Thoracic aorta (tissue), 2 donors: ENCODE measurements at places on chromosomes 13 and 19.
A peak's percentile ranks its signal among the peaks of the same experiment; 100 is the strongest.

GRCh38 chr13:39353988-39354387 lies 249.0 kb downstream of the LHFPL6 start:
- DNase-seq, result no peak

DNA sequence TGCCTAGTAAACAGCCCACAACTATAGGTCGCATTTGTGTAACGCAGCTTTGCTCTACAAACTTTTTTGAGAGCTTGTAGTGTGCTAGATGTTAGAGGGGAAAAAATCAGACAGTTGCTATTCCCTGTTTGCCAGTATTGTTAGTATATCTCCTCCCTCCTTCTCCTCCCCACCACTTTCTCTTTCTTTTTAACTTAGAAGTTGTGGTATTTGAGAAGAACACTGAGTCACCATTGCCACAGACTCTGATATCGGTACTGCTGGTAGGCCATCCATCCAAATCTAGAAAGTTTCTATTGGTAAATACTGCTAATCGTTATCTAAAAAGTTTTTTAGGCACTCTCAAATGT lies 666 bp downstream of the POMP start:
- no peak for DNase-seq

- no peak for DNase-seq
These were observed 12.4 kb upstream of the CHST8 start for GRCh38 chr19:33609353-33609752.

DNA sequence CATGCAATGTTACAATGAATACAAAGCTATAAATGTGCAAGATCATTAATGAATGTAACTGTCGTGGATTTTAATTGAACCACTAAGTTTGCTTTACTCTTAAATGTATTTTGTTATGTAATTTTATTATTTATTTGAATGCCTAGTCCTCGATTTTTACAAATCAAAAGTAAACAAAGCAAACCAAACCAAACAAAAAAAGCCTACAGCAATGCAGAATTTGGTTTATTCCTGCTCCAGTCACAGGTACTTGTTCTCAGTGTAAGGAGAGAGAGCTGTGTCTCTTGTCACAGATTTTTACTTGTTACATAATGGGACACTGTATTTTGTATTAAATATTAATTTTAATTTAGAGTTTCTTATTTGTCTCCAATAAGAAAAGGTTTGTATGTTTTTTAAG lies 584.3 kb upstream of the SLITRK6 start:
- no peak for DNase-seq

- no peak for DNase-seq
These were observed 74.3 kb upstream of the ZNF43 start for GRCh38 chr19:21910318-21910717.

- no peak for DNase-seq
These were observed 28.3 kb downstream of the ELAVL1 start for GRCh38 chr19:7977021-7977722.

DNA sequence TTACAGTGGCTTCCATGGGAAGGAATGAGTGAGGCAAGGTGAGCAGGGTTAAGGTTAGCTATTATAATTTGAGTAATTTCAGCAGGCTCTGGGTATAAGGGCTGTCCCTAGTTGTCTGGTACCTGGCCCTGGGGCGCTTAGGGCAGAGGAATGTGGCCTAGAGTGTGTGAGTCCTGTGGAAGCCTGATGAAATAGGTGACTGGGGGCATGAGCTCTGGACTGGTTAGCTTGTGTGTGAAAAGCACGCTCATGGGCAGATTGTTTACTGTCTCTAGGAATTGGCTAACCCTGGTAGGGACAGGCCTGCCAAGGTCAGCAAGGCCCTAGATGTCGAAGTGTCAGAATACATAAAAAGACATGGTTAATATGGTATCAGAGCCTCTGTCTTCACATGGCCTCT lies 42.5 kb downstream of the SPRYD7 start:
- DNase-seq, result no peak

DNA sequence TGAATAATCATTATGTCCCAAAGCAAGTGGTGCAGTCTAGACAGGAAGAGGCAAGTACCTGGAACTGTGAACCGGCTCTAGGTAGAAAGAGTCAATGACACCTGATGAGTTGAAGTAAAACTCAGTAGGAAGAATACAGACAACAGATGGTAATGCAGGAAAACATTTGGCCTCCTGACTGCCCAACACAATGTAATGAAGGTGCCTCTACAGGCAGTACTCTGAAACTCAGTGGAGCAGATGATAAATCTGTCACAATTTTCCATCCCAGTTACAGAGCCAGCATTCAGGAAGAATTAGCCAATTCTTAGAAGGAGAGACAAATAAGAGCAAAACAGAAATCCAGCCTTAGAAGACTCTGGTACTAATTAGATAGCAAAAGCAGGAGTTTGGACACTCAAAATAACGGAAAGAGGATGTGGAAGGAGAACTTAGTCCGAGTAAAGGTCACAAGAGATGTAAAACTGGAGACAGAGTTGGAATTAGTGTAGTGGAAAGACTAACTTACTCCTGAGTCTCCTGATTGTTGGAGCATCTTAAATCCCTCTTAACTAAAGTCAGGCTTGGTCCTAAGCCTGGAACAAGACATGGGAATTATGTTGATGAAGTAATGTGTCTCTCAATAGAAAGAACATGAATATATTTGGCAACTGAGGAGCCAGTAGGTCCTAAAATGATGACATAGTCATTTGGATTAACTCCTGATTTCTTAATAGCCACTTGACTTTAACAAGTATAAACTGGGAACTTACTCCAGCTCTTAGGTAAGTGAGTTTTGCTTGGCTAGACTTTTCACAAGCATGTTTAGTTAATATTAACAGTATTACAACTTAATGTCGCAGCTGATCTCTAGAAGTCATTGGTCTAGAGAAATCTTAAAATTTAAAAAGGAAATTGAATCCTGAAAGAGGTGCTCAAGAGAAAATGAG lies 457.3 kb upstream of the MIR17HG start:
- DNase-seq, result no peak

GRCh38 chr13:105471673-105472072 lies 1063.8 kb downstream of the EFNB2 start:
- DNase-seq, result no peak

- peak; percentile 57 for DNase-seq
These were observed 14.9 kb downstream of the ARID3A start for GRCh38 chr19:940591-941291.

DNA sequence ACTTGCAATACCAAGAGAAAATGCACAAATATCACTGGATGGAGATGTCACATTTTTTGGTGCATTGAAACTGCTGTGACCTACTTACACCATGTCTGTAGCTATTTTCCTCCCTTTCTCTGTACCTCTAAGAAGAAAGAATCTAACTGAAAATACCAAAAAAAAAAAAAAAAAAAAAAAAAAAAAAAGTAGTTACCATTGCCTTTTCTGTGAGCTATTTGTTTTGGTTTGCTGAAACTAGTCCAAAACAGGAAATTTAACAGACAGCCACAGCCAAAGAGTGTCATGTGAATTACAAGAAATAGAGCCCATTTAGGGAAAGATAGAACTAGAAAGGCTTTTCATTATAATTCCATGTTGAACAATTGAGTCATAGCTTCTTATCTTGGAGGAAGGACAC lies 37.3 kb downstream of the TNFSF13B start:
- DNase-seq, result no peak

GRCh38 chr13:97259798-97260714 lies 37.9 kb downstream of the MBNL2 start:
- no peak for DNase-seq

DNA sequence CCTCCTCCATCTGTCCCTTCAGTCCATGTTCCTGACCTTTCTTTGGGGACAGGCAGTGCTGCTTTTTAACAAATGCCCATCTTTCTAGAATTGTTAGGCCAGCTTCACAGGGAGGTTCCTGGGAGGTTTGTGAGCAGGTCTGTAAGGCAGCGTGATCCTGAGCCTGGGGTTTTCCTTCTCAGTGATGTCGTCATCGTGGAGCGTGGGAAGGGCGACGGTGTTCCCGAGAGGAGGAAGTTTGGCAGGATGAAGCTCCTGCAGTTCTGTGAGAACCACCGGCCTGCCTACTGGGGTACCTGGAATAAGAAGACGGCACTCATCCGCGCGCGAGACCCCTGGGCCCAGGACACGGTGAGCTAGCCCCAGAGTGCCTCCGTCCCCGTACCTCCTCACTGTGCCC lies 26.8 kb downstream of the CHAF1A start:
- DNase-seq, result no peak

DNA sequence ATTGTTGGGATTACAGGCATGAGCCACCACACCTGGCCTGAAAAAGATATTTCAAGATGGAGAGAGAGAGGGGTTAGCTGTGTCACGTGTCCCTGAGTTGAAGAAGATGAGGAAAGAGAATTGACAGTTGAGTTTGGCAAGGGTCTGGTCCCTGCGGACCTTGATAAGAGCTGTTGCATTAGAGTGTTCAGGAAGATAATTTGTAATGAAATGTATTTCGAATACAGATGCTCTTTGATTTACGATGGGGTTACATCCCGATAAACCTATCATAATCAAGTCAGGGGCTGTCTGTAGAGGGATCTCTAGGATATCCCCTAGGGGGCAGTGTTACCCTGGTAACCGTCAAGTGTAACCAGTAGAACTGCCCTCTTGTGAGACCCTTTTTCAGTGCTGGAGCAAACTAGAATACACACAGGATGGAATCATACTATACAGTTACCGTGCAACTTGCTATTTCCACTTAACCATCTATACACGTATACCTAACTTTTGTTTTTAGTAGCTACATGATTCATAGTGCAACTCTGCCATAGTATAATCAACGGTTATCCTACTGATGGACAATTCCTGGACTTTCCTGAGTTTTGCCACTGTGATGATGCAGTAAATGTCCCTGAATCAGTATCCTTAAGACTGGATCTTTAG lies 1.5 kb upstream of the ELOF1 start:
- no peak for DNase-seq

GRCh38 chr13:26465514-26465913 lies 92.0 kb upstream of the WASF3 start:
- DNase-seq, result no peak

- DNase-seq, result no peak
These were observed 356.5 kb upstream of the SLITRK6 start for GRCh38 chr13:86155756-86156155.

- no peak for DNase-seq
These were observed 163.3 kb downstream of the KDM4B start for GRCh38 chr19:5132206-5132560.

- DNase-seq, result no peak
These were observed 39.2 kb downstream of the GATAD2A start for GRCh38 chr19:19444681-19445155.

GRCh38 chr19:16482745-16483144 lies 11.0 kb upstream of the EPS15L1 start:
- DNase-seq, result no peak

- DNase-seq, result peak; percentile 27
These were observed 71.3 kb downstream of the KLF12 start for GRCh38 chr13:74062933-74063332.

DNA sequence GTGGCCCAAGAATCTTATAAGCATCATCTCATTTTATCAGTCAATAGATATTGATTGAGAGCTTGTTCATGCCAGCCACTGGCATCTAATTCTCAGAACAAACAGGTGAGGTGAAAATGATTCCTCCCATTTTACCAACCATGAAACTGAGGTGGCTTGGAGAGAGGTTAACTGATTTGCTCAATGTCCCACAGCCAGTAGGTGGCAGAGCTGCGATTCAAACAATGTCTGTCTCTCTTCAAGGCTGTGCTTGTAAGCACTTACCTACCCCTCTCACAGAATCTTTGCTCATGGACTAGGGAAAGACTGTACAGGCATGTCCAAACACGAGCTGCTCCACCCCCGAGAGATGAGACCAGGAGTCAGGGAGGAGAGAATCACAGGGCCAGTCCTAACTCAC lies 21.5 kb upstream of the GSX1 start:
- no peak for DNase-seq

DNA sequence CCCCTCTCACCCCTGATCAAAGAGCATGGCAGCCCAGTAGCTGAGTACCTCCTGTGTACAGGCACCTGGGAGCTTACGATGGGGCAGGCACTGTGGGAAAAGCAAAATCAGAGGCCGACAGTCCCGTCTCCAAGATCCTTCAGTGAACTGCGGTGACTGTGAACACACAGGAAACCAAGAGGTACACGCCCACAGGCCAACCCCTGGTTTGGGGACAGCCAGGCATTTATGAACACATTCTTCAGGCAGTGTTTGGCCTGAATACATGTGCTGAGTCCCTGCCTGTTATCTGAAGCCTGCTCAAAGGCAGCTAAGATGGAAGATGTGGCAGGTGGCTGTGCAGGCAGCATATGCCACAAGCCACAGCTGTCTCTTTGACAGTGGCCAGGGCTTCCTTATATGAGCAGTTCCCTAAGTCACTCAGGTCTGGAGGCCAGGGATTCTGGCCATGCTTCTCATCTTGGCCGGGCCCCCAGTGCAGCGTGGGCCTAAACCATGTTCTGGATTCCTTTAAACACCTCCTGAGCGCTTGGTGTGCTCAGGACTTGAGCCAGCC lies 123.6 kb downstream of the UQCRFS1 start:
- no peak for DNase-seq

GRCh38 chr13:30712536-30713532 lies 22.5 kb upstream of the ALOX5AP start:
- DNase-seq, result no peak

DNA sequence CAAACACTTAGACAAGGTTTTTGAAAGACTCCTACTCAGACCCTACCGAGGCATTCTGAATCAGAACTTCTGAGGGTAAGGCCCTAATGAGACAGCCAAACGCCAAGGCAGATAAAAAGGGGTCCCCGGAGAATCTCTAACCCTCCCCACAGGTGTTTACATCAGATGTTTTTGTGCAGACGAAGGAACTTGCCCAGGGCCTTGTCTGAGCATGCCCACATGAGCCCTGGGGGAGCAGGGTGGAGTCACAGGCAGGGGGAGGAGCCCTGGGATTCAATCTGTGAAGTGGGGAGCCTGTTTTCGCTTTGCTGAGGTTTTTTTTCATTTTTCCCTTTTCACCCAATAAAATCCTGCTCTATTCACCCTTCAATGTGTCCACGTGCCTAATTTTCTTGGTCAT lies 61.6 kb upstream of the MED4 start:
- DNase-seq, result no peak
